ENCODE measurements at places on chromosomes 1 and 21. TPM values are rescaled to one million over a fixed set of nuclear protein-coding genes. Genes with fewer than 3 reads are reported as not detected.

The C1orf53 gene
- total RNA-seq = 6.2 TPM

The HSPB7 gene
- 3,577 TPM for total RNA-seq

GRCh38 chr1:194338241-194338948, 1152.0 kb upstream of the B3GALT2 start:
- no peak for DNase-seq

DNA sequence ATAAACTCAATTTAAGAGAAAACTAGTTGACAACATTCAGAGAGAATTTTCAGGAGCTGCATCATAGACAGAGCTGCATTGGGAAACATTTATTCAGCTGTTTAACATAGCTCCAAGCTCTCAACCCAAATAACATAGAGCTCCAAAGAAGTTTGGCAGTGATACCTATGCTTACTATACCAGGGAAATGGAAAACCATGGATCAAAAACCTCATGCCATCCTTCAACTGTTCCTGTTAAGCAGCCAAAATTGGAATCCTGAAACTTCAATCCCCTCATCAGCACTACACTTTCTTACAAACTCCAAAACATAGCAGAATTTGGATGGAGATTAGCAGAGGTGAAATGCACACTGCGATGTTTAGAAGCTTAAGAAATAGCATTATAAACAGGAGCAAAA, 164.4 kb downstream of the USH2A start:
- no peak for DNase-seq

The CELA2B gene
- not detected for total RNA-seq

DNA sequence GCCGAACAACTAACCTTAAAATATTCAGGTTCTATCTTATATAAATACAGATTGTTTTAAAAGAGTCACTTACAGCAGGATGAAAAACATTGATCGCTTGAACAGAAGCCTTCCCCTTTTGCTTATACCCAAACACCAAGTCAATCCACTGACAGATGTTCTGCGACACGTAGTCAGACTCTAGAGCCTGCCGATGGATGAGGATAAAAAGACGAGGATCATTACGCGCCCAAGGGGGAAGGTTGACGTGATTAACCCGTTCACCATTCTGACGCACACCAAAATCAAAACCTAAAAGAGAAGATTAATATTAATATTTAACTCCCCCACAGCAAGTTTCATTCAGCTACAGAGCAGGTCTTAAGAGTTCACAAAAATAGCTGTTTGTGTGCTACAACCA, 59.4 kb upstream of the GNG4 start:
- no peak for DNase-seq

The AMY1C gene
- total RNA-seq = not detected

The CXADR gene
- total RNA-seq = 21.1 TPM

DNA sequence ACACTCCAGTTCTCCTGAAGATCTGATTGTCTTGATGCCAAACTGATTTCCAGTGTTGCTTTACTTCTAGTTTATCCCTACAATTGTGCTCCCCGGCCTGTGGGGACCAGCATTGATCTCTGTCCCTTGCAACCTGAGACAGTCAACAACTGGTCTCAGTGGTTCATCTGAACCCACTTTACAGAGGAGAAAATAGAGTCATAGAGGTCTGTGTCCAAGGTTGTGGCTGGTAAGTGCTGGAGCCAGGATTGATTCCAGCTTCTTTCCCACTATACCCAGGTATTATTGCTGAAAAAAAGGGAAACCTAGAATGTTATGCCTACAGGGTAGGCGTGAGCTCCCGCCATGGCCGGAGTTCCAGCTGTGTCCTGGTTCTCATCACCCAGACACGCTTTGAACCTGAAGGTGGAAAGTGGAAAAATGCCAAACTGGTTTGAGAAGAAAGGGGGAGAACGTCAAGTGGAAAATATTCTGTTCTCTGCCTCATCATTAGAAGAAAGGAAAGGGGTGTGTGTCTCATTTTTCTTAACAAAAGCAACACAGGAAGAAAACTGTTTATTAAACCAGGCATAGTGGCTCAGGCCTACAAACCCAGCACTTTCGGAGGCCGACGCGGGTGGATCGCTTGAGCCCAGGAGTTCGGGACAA, 60.7 kb upstream of the ITPKB start:
- no peak for DNase-seq

The AADACL4 gene
- not detected for total RNA-seq

The KMO gene
- total RNA-seq = 0.56 TPM

DNA sequence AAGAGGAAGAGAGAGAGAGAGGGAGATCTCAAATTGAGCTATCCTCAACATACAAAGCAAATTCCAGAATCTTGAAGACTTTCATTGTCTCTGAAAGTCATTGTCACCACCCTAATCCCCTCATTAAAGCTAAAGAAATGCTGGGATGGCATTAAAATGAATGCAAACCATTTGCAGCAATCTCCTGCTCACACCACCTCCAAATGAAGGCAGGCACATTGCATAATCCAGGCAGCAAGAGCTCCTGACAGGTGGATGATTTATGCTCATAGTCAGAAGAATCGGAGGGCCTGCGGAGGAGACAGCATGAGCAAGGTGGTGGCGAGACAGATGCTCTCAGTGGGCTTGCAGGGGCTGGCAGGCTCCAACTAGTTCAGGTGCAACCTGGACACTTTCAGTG, 90.2 kb downstream of the ESRRG start:
- no peak for DNase-seq

DNA sequence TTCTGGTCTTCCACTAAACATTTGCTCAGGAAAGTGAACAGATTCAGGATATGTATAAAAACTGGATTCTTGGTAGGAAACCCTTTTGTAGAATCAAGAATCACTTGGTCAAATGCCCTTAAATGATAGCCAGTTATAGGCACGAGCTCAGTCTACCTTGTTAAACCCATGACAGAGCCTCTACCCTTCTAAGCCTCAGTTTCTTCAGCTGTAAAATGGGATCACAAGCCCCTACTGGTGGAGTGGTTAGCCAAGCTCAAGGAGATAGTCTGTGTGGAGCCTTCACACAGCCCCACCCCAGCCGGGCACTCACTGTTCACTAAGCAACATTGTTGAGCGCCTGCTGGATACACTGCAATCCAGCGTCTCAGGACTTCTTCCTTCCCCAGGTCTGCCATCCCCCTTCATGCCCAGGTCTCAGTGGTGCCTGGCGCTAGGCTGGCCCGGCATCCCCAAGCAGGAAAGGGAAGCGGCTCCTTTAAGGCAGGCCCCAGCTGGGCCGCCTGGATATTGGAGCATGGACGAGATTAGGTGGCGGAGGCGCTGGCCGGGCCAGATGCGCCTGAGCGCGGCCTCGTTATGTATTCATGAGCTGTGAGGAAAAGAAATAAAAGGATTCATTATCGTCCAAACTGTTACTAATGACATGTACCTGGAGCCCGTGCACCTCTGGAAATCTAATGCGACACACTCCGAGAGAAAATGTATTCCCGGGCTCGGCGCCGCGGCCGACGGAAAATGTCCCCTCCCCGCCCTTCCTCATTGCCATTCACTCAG, 75.6 kb downstream of the TAS1R2 start:
- DNase-seq = no peak

DNA sequence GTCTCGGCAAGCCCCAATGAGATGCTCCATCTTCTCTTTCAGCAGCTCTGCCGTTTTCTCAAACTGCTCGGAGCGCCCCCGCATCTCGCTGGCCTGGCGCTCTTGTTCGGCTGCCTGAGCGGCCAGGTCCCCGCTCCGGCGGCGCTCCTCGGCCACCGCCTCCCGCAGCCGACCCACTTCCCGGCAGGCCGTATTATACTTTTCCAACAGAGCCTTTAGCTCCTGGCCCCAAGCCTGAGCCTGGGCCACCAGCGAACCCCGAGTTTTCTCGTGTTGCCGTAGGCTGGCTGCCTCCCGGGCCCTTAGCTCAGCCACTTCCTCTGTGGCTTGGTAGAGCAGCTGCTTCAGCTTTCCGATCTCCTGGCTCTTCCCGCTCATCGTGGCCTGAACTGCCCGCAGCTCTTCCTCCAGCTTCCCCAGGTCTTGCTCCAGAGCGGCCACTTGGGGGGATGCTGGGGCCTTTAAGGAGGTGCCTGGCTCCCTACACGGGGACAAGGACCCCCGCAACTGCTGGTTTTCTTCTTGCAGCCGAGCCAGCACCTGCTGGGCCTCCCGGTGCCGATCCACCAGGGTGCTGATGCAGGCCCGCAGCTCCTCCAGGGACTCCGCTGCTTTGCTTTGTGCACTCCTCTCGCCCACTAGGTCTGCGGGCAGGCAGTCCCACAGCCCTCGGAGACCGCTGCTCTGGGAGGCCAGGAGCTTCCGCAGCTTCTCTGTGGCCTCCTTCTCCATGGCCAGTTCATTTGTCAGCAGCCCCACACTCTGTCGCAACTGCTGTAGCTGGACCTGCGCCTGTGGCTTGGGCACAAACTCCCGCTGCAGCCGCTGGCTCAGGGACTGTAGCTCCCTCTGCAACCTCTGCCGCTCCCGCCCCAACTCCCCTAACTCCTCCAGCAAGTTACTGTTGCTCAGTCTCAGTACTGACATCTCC, 13.4 kb upstream of the PIAS3 start:
- peak; percentile 81 for DNase-seq

DNA sequence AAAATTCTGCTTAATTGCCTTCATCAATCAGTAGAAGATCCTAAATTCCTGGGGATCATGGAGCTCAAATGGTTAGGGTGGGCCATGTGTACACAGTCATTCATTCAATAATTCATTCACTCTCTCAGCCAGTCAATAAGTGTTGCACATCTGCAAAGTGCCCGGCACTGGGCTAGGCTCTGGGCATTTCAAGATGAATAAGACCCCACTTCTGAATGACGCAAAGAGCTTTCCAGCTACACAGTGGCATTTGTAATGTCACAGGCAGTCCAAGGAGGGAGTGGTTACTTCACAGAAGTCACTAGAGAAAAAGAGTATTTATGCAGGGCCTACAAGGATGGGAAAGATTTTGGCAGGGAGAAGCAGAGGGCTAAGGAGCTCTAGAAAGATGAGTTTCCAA, 93.2 kb downstream of the KCNJ15 start:
- DNase-seq = no peak

DNA sequence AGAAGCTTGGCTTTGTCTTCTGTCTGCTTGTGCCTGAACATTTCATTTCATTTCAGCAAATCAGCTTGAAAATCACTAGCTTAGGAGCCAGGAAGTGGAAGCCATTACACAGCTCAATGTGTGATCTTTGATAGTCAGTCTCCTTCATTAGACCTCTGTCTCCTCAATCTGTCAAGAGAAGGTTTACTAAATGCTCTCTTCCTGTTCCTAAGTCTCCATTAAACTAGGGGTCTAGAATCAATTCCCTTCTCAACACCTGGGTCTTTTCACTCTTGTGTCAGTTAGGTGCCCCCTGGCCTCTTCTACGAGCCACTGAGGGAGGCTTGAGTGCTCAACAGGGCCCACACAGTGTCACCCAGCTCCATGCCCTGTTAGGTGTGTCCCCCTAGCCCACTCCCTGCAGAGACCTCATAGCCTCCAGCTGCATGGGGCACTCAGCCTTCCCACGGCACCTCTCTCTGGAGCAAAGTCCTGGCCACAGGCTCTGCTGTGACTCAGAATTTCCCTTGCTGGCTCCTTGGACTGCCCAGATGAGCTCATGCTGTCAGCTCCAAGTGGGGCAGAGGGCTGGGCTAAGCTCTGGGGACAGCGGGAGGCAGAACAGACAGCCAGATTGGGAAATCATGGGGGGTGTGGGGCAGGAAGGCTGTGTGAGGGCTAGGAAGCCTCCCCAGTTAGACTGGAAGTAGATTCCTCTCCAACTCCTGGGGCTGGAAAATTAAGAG, 115.7 kb upstream of the IPO9 start:
- DNase-seq = peak; percentile 95

DNA sequence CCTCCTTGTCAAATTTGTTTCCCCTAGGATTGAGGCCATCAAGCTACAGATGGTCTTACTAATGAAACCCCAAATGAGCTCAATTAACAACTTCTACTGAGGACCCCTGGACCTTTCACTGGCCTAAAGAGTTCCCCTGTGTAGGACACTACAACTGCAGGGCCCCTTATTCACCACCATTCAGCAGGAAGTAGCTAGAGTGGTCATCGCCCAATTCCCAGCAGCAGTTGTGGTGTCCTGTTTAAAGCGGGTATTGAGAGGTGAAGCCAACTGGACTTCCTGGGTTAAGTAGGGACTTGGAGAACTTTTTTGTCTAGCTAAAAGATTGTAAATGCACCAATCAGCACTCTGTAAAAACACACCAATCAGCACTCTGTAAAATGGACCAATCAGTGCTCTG, 1466.9 kb downstream of the KCNT2 start:
- DNase-seq = no peak

The WDR64 gene
- not detected for total RNA-seq

DNA sequence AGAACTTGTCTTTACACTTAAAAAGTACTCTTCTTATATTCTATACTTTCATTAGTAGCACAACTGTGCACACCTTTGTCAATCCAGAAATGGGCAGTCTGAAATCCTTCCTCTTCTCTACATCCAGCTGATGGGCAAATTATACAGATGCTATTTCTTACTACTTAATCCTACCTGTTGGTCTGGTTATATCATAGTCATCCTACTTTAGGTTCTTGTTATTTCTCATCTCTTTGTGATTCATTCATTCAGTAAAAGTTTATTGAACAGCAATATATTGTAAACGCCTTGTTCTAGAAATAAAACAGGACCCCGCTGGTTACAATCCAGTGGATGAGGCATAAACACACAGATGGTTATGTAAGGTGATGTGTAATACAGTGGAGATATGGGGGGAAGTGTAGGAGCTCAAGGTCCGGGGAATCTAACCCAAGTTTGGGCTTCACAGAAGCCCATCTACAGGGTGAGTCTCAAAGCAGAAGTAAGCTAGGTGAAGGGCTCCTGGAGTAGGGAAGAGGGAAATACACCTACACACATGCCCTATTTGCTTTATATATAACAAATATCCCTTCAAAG, 11.8 kb upstream of the FUBP1 start:
- DNase-seq = no peak

- DNase-seq = no peak
These were observed 61.1 kb upstream of the GNG4 start for GRCh38 chr1:235710687-235711086.

- no peak for DNase-seq
These were observed 8.3 kb upstream of the EPB41 start for GRCh38 chr1:28905921-28906666.

GRCh38 chr1:155081472-155082300, 3.0 kb downstream of the EFNA3 start:
- DNase-seq = no peak

DNA sequence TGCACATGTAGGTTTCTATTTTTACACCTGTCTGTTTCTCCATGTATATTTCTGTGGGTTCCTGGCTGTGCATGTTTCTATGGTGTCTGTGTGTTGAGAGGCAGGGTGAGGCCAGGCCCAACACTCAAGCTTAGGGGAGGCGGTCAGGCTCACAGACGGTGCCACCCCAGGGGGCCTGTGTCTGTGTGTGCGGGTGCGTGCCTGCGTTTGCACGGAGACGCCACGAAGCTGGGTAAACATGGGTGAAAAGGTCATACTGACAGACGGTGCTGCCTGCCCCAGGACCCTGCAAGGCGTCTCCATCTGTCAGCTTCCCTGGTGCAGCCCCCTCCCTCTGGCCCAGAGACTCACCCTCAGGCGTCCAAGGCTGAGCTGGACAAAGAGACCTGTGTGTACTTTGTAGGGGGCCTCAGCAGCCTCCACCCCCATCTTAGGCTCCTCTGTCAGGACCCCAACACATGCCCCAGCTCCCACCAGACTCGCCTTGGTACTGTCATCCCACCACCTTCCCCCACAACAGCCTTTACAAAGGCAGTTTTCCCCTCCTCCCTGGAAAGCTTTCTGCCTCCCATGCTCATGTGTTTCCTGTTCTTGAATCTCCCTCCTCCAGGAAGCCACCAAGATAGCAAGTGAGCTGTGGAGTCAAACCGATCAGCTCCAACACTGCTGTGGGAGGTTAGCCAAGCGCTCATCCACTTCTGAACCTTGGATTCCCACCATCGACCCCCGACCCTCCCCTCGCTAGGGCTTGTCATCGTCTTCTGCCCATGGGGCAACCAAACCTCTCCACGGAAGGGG, 34.1 kb downstream of the PTPRF start:
- no peak for DNase-seq

The GPX7 gene
- total RNA-seq = 3.9 TPM
